Activated T-cell treated with anti-CD3 and anti-CD28 coated beads, Interleukin-2, amount 50 U/mL, for 48 hours (primary cell): ENCODE measurements at places on chromosomes 12 and 14.

DNA sequence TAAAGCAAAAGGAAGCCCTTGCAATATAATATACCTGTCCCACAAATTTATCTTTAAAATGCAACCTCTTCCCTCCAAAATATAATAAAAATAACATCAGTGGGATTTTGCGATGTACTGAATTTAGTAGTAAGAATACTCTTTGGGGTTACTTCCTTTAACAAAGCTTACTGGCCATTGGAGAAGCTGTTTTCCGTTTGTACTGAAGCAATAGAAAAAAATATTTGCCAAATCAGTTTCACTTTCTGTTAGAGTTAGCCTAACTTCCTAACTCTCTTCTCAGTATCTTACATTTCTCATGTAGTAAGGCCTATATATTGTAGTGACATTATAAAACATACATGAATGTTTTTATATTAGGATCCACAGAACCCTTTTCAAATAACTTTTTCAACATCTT lies 3.7 kb downstream of the MAX start:
- no peak for DNase-seq

DNA sequence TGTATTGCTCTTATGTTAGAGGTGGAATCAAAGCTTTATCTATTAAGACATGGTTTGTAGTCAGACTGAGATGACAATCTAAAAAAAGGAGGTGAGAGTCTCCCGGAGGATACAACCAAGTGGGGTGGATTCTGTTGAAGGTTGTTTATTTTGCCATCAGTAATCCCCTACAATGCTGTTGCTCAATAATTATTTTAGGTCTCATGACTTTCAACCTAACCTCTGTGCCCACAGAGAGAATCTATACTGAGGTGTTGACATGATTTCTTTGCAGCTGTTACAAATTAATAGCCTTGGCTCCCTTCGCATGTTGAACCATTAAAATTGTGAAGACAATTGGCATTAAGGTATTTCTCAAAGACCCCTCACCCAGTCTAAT lies 28.7 kb upstream of the FOS start:
- DNase-seq: no peak

GRCh38 chr14:93764211-93764659 lies 24.1 kb downstream of the PRIMA1 start:
- DNase-seq: no peak

DNA sequence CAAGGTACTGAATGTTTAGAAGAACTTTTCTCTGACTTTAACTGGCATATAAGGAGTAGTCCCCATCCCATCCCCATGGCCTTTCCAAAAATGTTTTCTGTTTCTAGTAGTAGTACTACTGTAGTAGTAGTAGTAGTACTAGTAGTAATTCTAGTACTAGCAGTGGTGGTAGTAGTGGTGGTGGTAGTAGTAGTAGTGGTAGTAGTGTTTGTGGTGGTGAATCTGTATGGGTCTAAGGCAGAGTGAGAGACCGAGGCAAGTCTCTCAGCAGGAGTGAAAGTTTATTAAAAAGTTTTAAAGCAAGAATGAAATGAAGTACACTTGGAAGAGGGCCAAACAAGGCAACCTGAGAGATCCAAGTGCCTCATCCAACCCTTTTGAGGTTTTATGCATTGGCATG lies 58.6 kb downstream of the FOXN4 start:
- DNase-seq: no peak

DNA sequence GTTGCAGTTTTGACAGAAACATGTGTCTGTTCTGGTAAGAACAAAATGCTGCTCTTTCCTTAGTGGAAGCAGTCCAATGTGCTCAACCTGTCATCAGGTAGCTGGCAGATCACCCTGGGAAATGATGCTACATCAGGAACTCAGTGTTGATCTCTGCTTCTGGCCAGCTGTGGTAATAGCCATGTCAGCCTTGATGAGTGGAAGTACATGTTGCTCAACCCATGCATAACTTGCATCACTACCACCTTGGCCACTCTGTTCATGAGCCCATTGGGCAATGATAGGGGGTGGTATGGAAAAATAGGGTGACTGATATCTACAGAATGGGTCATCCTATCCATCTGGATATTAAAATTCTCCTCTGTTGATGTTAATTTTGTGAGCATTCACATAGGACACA lies 411.0 kb downstream of the C12orf50 start:
- no peak for DNase-seq

- no peak for DNase-seq
These were observed 6.5 kb downstream of the WSCD2 start for GRCh38 chr12:108135627-108136026.

- peak; percentile 22 for DNase-seq
These were observed 80.0 kb downstream of the NTF3 start for GRCh38 chr12:5511644-5512600.

DNA sequence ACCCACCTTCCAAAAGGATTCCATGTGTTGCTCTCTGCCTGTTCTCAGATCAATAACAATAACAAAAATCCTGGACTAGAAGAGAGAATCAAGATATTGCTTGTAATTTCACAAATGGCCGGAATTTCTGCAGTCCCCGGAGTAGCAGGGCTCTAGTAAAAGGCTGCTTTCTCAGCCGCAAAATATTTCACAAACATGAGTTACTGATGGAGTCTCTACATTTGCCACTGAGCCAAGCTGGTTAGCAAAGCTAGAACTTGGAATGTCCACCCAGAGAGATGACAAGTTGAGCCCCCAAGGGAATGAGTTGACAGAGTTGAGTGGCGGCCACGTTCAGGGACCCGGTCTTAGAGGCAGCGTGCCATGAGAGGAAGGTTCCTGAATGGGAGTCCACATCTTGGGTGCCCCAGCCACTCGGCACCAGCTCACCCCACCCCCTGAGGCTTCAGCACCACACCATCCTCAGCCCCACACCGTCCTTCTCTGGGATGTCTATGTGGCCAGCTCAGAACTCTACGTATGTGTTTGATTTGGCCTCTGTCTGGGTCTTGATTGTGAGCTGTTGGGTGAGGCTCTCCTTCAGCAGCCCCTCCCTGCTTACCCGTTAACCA lies 15.9 kb downstream of the FBLN5 start:
- no peak for DNase-seq

- no peak for DNase-seq
These were observed 439.0 kb downstream of the NRXN3 start for GRCh38 chr14:78608998-78609787.

DNA sequence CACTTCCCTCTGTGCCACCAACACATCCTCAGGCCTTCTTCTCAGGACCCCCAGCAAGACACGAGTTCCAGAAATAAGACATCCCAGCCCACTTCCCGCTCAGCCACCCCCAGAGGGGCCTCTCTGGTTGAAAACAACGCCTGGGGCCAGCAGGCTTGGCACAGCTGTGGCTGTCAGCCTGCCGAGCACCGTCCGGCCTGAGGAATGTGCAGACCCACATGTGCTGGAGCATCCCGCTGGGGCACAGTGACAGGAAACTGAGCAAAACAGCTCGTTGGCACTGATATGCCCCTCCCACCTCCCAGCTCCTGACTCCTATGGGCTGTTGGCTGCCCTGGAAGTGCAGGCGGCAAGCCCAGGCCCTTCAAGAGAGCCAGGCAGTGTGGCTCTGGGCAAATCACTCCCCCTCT lies 1.4 kb downstream of the SYNE3 start:
- no peak for DNase-seq

- DNase-seq: no peak
These were observed 63.5 kb upstream of the MBIP start for GRCh38 chr14:36383767-36384431.

GRCh38 chr14:24700511-24700910 lies 66.5 kb upstream of the GZMB start:
- DNase-seq: no peak

DNA sequence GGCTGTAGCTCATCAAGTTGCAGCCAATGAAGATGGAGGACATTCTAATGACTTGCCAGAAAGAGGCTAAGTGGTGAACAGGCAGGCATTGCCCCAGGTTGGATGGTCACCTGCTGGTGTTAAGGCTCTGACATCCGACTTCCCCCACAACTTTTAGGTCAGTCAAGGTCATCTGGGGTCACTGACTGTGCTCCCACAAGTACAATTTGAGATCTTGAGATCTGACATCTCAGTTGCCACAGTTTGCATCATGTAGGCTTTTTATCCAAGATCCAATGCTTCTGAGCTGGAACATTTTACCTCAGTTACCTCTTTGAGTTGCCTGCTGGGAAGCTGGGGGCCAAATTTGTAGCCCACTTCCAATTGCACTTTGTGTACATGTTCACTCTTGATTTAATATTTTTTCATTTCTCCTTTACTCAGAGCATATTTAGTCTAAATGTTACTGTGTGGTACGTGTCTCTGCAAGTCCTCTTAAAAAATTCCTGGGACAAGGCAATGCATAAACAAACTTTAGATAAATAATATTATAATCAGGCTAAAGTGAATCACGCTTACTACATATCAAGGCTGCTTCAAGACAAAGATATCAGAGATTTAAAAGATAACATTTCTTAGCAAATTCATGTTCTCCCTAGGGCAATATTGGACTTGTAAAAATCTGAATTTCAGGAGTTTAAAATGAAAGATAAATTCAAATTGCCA lies 61.4 kb downstream of the SEL1L start:
- no peak for DNase-seq

DNA sequence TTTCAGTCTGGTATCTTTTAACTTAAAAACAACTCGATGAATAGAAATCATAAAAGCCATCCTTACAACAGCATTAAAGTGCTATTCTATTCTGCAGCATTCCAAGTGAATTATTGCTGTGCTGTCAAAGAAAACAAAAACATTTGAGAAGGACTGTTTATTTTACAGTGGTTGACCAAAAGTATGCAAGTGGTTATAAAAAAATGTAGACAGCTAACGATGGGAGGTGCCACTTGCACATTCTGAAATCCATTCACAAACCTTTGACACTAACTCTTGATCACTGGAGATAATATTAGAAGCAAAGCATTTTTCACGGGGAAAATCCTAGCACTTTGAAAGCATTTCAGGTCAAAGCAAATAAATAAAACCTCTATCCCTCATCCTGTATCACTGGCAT lies 55.6 kb downstream of the HMGA2 start:
- no peak for DNase-seq

DNA sequence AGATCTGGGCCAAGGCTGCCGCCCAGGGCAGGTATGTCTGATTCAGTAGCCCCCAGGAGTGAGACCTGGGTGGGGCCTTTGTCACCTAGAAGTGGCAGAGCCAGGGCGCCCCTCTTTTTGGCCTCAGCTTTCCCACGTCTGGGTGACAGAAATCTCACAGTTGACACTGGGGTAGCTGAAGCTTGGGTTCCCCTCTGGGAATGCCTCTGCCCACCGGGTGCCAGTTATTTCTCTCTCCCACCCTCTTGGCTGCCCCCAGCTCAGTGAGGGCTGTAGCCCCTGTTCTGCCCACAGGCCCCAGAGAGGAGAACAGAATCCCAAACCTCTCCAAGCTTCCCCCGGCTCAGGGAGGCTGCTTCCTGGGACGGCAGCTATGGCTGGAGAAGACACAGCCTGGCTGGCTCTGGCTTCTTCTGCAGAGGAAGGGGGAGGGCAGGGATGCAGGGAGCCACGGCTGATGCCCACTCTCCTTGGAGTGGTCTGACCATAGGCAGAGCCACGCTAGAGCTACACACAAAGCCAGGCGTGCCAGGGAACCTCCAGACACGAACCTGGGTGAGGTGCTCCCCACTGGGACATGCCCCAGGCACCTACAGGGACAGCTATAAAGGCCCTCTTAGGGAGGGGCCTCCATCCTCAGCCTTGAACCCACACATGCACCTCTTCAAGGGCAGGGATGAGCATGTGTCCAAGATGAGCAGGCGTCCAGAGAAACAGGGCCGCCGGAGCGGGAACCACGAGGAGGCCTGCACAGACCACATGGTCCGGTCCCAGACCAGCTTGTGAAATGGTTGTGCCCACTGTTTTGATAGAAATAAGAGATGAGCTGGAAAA lies 51.7 kb downstream of the BEGAIN start:
- DNase-seq: peak; percentile 10

GRCh38 chr14:67622675-67623074 lies 3.0 kb downstream of the ARG2 start:
- peak; percentile 34 for DNase-seq

GRCh38 chr12:91367234-91367849 lies 184.7 kb upstream of the DCN start:
- DNase-seq: no peak

DNA sequence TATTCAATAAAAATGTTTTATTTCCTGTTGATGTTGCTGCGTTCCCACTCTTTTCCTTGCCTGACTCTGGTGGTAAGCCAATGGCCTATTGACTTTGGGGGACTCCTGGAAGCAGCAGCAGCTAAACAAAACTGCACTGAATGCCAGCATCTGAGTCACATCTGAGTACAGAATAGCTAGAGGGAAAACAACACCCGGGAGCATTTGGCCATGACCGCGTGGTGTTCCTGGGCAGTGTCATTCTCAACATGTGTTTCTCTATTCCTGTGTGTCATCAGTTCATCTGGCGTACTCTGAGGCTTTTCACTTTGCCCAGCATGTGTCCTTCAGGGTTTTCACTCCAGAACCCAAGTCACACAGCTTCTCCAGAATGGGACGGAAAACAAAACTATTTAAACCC lies 238.8 kb downstream of the PAWR start:
- no peak for DNase-seq

- DNase-seq: no peak
These were observed 30.7 kb downstream of the FOXN3 start for GRCh38 chr14:89386212-89386886.

DNA sequence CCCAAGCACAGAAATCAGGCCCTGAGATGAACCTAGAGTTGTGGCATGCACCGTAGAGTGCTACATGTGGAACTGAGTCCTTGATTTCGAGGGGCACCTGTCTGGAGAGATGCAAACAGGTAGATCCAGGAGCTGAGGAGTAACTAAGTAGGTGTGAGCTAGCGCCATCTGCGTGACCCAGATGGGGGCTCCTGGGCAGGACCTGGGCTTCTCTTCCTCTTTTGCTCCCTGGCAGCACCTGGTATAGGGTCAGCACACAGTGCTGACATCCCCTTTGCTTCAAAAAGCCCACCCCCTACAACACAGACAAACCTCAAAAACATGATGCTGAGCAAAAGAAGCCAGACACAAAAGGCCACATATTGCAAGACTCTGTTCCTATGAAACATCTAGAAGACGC lies 65.8 kb downstream of the PITPNM2 start:
- no peak for DNase-seq

DNA sequence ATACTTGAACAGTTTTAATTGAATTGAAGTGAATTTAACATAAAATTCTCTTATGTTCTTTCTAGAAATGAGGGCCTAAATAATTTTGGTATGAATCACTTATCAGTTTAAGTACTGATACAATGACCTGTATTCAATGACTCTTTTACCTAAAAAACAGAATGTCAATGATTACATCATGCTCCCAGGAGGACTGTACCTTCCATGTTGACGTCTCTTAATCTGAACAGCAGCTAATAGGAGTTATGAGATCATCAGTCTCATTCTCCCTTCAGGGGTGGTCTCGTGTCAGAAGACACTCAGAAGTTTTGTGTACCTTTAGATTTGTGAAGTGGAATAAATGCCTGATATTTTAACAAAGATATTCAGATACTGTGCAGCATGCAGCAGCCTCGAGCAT lies 206.3 kb downstream of the CNTN1 start:
- no peak for DNase-seq

- no peak for DNase-seq
These were observed 27.1 kb downstream of the PLEKHG7 start for GRCh38 chr12:92729773-92730305.

- no peak for DNase-seq
These were observed 359.7 kb downstream of the GXYLT1 start for GRCh38 chr12:41784957-41785356.
